ENCODE measurements at places on chromosomes 2 and 18.

DNA sequence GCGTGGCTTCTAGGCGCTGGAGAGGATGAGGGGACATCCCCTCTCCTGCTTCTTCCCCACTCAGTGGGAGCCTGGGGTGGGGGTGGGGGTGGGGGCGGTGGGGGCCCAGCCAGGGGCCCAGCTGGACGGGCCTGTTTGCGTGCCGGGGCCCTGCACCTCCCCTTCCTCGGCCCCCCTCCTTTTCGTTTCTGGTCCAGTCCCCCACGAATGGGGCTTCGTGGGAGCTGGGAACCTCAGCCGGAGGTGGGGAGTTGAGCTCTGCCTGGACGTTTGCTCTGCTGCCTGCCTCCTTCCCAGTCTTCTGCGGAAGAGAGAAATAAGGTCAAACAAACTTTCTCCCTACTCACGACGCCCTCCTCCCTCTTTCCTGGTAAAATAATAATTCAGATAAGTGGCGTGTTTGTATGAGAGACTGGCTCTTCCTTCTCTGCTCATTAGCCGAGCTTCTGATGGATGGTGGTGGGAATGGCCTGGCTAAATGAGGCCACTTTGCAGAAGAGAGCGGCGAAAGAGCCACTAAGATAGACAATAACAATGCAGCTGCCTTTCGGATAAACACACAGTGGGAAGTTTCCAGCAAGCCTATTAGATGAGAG, 782 bp downstream of the MTA3 start:
- DNase-seq = no peak

- DNase-seq = no peak
These were observed 3.6 kb upstream of the HS1BP3 start for GRCh38 chr2:20654535-20654813.

DNA sequence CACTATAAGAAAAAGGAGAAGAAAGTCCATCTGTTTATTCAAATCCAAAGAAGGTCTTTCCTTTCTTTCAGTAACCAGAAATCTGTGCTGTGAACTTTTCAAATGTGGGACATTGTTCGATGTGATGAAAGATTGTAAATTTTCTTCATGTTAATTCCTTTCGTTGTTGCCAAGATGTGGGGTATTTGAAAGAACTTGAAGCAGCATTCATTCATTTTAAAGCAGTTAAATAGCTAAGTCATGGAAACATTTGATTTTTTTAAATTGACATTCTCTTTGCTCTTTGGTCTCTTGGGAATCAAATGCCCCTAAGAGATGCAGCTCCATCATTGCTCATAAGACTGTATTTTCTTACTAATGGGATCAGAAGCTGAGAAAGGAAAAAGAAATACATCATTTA, 93.7 kb upstream of the EHBP1 start:
- no peak for DNase-seq

DNA sequence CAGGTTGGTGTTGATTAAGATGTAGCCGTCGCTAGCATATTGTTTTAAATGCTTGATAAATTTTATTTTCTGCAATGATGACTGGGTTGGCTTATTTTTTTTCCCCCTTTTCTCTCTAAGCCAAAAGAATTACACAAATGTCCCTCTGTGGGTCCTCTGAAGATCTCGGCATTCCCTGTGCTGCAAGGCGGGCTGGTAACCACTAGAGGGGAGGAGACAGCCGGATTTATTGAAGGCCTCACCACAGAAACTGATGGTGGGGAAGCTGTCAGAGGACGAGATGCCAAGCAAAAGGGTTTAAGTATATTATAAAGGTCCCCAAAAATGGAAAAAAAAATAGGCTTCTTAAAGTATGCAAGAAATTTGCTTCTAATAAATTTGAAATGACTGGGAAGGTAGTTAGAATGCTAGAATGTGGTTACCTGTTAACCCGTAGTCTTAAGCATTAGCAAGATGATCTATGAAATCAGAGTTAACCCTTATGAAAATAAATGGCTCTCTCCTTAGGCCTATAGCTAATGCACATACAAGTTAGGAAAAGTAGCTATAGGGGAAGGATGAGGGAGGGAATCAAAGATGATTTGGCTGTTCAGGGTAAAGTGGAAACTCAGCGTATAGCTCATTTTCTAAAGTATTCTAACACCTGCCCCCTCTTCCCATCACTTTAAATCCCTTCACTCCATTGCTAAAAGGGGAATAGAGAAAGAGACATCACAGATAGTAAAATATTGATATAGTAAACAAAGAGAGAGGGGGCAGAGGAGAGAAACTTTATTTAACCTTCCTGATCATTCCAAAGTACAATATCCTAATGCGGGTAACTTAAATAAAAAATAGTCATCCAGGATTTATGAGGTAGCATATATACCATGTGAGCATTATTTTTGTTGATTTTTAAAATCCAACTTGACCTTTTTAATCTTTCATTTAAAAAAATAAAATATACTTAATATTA, 894.5 kb upstream of the POU3F3 start:
- DNase-seq = no peak

- no peak for DNase-seq
These were observed 71.0 kb downstream of the UPP2 start for GRCh38 chr2:158172719-158173118.

DNA sequence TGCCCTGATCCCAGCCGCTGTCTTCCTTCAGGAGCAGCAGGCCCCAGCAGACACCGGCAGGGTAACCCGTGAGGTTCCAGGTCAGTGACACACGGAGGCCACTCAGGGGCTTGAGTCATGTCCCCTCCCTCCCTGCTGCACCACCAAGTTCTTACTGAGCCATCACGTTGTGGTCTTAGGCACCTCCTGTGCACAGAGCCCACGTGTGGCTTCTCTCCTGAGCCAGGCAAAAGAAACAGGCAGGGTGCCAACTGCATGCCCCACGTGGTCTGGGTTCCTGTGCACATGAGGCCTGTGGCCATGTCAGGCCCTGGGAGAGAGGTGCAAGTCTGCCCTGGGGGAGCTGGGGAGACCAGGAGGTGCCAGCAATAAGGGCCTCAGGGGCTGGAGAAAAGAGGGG, 264.8 kb downstream of the KLHL29 start:
- DNase-seq = no peak
